Spinal cord (tissue), 10 donors: ENCODE measurements at places on chromosomes 3 and 15.

GRCh38 chr3:172261054-172261453, 187.2 kb downstream of the GHSR start:
- DNase-seq = no peak

- DNase-seq = no peak
These were observed 277.5 kb upstream of the PPP2R3A start for GRCh38 chr3:135688003-135688402.

GRCh38 chr3:120451272-120451761, 525 bp upstream of the FSTL1 start:
- DNase-seq = no peak

DNA sequence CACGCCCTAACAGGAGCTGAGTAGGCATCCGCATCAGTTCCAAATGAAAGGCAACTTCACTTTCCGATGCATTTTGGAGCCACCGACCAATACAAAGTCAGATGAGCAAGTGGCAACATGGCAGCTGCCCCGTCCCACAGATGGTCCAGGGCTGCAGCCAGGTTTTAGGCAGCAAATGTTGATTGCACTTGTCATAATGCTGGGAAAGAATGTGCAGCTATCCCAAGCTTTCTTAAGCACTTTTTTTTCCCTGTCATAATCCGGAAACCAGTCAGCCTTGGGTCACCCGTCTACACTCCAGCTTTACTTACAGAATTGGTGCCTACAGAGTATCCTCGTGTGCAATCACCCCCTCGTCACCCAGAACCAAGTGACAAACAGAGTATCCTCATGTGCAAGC, 147.7 kb downstream of the CHSY1 start:
- no peak for DNase-seq

GRCh38 chr3:172846706-172847105, 96.2 kb downstream of the ECT2 start:
- DNase-seq = no peak

DNA sequence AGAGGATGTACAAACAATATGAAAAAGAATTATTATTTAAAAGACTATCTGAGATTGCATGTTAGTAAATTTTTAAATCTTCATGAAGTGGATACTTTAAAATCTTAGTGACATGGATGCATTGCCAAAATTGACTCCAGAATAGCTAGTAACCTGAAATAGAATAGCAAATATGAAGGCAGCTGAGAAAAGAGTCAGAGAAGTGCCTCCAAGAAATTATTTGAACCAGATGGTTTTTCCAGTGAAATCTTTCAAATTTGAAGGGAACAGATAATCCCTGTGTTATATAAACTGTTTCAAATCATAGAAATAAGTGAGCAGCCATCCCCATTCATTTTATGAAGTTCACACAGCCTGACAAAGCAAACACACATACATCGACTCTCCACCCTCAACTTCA, 29.6 kb downstream of the FSIP1 start:
- DNase-seq = no peak

DNA sequence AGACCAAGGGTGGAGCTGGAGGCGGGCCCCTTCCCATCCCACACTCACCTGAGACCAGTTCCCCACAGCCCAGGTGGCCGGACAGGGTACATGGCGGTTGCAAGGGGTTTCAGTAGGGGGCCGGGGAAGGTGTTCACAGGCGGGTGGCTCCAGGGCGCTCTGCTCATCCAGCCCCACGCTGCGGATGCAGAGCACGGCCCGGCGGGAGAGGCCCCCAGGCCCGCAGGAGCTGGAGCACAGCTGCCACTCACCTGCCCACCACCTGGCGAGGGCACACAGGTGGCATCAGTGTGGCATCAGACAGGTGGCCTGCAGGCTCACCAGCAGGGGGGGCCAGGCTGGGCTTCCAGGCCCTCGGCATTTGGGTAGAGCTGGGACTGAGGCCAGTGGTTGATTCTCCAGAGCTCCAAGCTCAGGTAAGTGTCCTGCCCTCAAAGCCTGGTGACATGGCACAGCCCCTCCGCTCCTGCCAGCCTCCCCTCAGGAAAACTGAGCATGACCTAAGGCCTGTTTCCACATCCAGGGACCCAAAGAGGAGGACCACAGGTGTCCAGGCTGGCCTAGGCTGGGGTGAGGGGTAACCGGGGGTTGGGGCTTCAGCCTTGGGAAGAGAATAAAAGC, 43.8 kb downstream of the ADAMTS7 start:
- no peak for DNase-seq

GRCh38 chr3:83434880-83435587, 1523.8 kb upstream of the CADM2 start:
- DNase-seq = no peak
